ENCODE measurements at places on chromosomes 7 and 10.

DNA sequence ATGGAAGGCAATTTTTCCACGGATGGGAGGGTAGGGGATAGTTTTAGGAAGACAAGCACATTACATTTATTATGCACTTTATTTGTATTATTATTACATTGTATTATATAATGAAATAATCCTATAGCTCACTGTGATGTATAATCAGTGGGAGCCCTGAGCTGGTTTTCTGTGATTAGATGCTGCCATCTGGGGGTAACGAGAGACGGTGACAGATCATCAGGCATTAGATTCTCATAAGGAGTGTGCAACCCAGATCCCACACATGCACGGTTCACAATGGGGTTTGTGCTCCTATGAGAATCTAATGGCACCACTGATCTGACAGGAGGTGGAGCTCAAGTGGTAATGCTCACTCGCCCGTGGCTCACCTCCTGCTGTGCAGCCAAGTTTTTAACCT is 103.9 kb upstream of the STK17A start:
- DNase-seq, result no peak

GRCh38 chr7:134317434-134317833 is 704 bp upstream of the SLC35B4 start:
- no peak for DNase-seq

- DNase-seq, result peak; percentile 72
Measured at GRCh38 chr7:50497068-50497642, 47.0 kb upstream of the FIGNL1 start.

DNA sequence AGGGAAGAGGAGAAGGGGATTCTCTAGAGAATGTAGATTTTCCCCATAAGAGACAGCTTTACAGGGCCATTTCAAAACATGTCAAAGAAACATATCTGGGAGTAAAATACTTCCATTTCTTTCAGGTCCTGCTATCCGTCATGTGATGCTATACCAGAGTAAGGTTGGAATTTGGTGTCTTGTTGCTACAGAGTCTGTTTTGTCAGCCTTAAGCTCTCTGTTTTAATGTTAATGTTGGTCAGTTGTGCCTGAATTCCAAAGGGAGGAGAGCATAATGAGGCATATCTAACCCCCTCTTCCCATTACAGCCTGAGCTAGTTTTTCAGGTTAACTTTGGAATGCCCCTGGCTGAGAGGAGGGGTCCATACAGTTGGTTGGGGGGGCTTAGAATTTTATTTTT is 94.7 kb upstream of the CCDC71L start:
- DNase-seq, result no peak

DNA sequence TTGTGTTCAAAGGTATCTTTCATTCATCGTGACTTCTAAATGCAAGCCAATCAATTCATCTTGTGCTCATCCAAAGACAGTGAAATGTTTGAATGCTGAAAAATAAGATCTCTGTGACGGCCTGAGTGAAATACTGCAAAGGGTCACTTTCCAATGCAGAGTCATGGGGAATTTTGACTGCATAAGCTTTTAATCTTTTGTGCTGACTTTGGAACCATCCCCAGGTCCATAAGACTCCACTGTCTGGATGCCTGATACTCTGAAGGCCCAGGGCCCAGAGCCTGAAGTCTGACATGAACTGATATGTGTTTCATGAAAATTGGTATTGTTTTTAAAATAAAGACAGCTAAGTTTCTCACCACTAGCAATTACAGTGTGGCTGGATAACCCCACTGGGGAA is 39.0 kb downstream of the PPP1R3C start:
- no peak for DNase-seq

DNA sequence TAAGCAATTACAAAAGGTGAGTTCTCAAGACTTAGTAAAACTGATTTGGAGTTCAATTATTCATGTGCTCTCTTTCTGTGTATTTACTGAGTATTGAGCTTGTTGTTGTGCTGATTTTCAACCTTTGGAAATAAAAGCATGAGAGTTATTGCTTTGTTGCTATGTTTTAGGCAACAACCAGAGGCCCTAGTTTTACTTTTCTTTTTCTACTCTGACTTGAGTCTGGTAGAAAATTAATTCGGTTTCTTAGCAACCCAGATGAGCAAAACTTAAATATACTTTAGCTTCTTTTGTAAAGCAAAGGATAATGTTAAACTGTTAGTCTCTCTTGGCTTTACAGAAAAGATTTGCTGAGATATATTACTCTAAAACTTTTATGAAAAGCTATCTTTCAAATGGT is 66.4 kb upstream of the SCIN start:
- no peak for DNase-seq

GRCh38 chr7:129664029-129665012 is 52.8 kb downstream of the NRF1 start:
- peak; percentile 64 for DNase-seq

GRCh38 chr7:18572885-18573284 is 77.3 kb downstream of the HDAC9 start:
- DNase-seq, result no peak

Data from glomerular endothelial cell (primary cell).